Cardiac muscle cell (in vitro differentiated cells and primary cell): ENCODE measurements at places on chromosomes 12 and 14. TPM values are rescaled to one million over a fixed set of nuclear protein-coding genes. Genes with fewer than 3 reads are reported as not detected.

PLA2G1B gene
- not detected in 2 replicates for total RNA-seq

FAM90A1 gene
- 0.18 and 0.28 TPM in 2 replicates for total RNA-seq

DNA sequence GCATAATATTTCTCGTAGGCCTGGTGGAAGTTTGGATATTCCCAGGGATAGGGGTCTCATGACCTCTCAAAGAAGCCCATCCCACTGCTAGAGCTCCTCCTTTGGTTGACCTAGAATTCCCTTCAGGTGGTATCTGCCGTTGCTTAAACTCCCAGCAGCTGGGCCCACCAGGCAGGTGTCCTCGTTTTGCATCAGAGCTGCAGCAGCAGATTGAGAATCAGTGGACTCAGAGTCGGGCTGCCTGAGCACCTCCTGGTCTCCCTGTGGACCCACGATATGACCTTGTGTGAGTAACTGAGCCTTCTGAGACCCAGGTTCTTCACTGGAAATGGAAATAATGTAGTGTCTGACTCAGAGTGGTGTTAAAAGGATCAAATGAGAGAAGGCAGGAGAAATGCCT, 132.7 kb downstream of the PAPOLA start:
- no peak overlapping the region for H3K4me3 ChIP-seq
- H3K4me1 ChIP-seq, result no peaks in the 10 kb centered on the region
- H3K36me3 ChIP-seq, result no peaks in the 10 kb centered on the region
- no peaks in the 10 kb centered on the region for H3K27me3 ChIP-seq
- no peak for DNase-seq
- no peak overlapping the region for H3K27ac ChIP-seq

DNA sequence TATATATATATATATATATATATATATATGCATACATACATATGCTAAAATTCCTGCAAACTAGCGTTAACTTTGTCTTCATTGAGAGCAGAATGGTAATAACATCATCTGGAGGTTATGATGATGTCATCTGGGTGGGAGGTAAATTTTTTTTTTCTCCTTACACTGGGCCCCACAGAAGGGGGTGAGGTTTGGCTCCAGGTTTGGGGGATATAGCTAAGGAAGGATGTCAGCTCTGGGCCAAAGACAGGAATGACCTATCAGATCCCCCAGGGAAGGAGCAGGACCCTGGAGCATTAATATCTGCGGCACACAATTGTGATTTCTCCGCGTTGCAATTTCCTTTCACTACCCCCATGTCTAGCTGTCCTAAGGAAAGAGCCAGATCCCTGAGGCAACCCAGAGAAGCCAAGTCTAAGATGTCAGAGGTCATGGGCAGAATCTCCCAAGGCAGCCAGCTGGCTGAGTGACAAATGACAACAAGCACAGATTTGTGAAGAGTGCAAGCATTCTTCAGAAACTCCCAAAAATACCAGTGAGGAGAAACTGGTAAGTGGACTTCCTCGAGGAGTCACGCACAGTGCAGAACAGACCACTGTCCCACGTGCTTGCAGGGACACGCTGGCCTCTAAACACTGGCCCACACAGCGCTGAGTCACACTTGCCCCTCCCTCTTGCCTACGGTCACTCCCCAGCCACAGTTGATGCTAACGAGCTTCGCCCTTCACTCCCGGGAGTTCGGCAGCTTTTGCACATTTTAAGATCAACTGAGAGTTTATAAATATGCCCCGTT, 9.9 kb downstream of the UBC start:
- no peak overlapping the region for H3K27ac ChIP-seq
- no peak overlapping the region for H3K4me3 ChIP-seq
- no peaks in the 10 kb centered on the region for H3K27me3 ChIP-seq
- H3K36me3 ChIP-seq, result no peaks in the 10 kb centered on the region
- no peaks in the 10 kb centered on the region for H3K4me1 ChIP-seq

CEBPE gene
- not detected in 2 replicates for total RNA-seq

SCNN1A gene
- total RNA-seq, result 0.25 and 0.66 TPM in 2 replicates

HOXC6 gene
- total RNA-seq, result not detected in 2 replicates

- no peaks in the 10 kb centered on the region for H3K27me3 ChIP-seq
- H3K36me3 ChIP-seq, result no peaks in the 10 kb centered on the region
- H3K4me3 ChIP-seq, result no peak overlapping the region
- peak overlapping the region; percentile 7 for H3K27ac ChIP-seq
- H3K4me1 ChIP-seq, result peaks cover 15% of the 10 kb centered on the region
- no peak for DNase-seq
These were observed 226.3 kb downstream of the MON2 start for GRCh38 chr12:62692884-62693283.

SETD1B gene
- total RNA-seq, result 8.0 and 15.1 TPM in 2 replicates

TRHDE gene
- total RNA-seq, result 0.11 TPM in 1 of 2 replicates, not detected in the other

HOXC12 gene
- total RNA-seq, result not detected in 2 replicates

GRCh38 chr12:1630133-1630826, 1.2 kb downstream of the WNT5B start:
- H3K27me3 ChIP-seq, result peaks cover 9% of the 10 kb centered on the region
- DNase-seq, result peak; percentile 47
- H3K27ac ChIP-seq, result no peak overlapping the region
- peak overlapping the region; percentile 26 for H3K4me3 ChIP-seq
- peaks cover 8% of the 10 kb centered on the region for H3K36me3 ChIP-seq

- no peaks in the 10 kb centered on the region for H3K27me3 ChIP-seq
- no peaks in the 10 kb centered on the region for H3K4me1 ChIP-seq
- no peak for DNase-seq
- no peak overlapping the region for H3K4me3 ChIP-seq
These were observed 113.5 kb downstream of the TMTC2 start for GRCh38 chr12:82800185-82800584.

- H3K4me3 ChIP-seq, result peak overlapping the region; percentile 63
- H3K36me3 ChIP-seq, result no peaks in the 10 kb centered on the region
- peak overlapping the region; percentile 100 for H3K27ac ChIP-seq
- H3K4me1 ChIP-seq, result peaks cover 26% of the 10 kb centered on the region
- DNase-seq, result no peak
- no peaks in the 10 kb centered on the region for H3K27me3 ChIP-seq
These were observed 713 bp downstream of the FRMD6 start for GRCh38 chr14:51652168-51653078.

ACSM4 gene
- not detected in 2 replicates for total RNA-seq

SPTB gene
- total RNA-seq, result 9.2 and 13.6 TPM in 2 replicates

FGD4 gene
- total RNA-seq, result 3.8 and 7.3 TPM in 2 replicates

- H3K36me3 ChIP-seq, result no peaks in the 10 kb centered on the region
- peak; percentile 79 for DNase-seq
These were observed 142.8 kb downstream of the PAWR start for GRCh38 chr12:79547735-79548609.

FGF23 gene
- total RNA-seq, result 0.86 and 2.4 TPM in 2 replicates

STAC3 gene
- 15.3 and 28.4 TPM in 2 replicates for total RNA-seq

- DNase-seq, result no peak
- peaks cover 13% of the 10 kb centered on the region for H3K36me3 ChIP-seq
- H3K4me1 ChIP-seq, result peaks cover 4% of the 10 kb centered on the region
These were observed 92.7 kb upstream of the HECTD1 start for GRCh38 chr14:31300296-31300695.

- H3K4me3 ChIP-seq, result no peak overlapping the region
- no peaks in the 10 kb centered on the region for H3K27me3 ChIP-seq
- no peaks in the 10 kb centered on the region for H3K36me3 ChIP-seq
- no peak overlapping the region for H3K27ac ChIP-seq
- no peaks in the 10 kb centered on the region for H3K4me1 ChIP-seq
These were observed 126.1 kb downstream of the KCNK10 start for GRCh38 chr14:88196925-88197324.

GRCh38 chr12:71646512-71646911, 17.1 kb downstream of the ZFC3H1 start:
- DNase-seq, result no peak
- H3K27ac ChIP-seq, result no peak overlapping the region
- H3K36me3 ChIP-seq, result peaks cover 32% of the 10 kb centered on the region
- H3K4me3 ChIP-seq, result no peak overlapping the region

GRCh38 chr12:99759444-99759843, 111.9 kb downstream of the GARIN6 start:
- H3K27ac ChIP-seq, result no peak overlapping the region
- H3K27me3 ChIP-seq, result no peaks in the 10 kb centered on the region
- no peak overlapping the region for H3K4me3 ChIP-seq
- H3K36me3 ChIP-seq, result no peaks in the 10 kb centered on the region

- no peak overlapping the region for H3K27ac ChIP-seq
- no peaks in the 10 kb centered on the region for H3K27me3 ChIP-seq
- no peaks in the 10 kb centered on the region for H3K4me1 ChIP-seq
- H3K36me3 ChIP-seq, result no peaks in the 10 kb centered on the region
These were observed 75.8 kb upstream of the COCH start for GRCh38 chr14:30798516-30798915.

GRCh38 chr12:55847603-55848291, 5.0 kb upstream of the MMP19 start:
- no peaks in the 10 kb centered on the region for H3K4me1 ChIP-seq
- no peaks in the 10 kb centered on the region for H3K36me3 ChIP-seq
- DNase-seq, result no peak

- no peaks in the 10 kb centered on the region for H3K36me3 ChIP-seq
- H3K4me3 ChIP-seq, result no peak overlapping the region
- H3K27me3 ChIP-seq, result no peaks in the 10 kb centered on the region
- DNase-seq, result no peak
- H3K27ac ChIP-seq, result no peak overlapping the region
These were observed 14.3 kb downstream of the CAMKK2 start for GRCh38 chr12:121282072-121282742.

OAS2 gene
- not detected in 2 replicates for total RNA-seq

DNA sequence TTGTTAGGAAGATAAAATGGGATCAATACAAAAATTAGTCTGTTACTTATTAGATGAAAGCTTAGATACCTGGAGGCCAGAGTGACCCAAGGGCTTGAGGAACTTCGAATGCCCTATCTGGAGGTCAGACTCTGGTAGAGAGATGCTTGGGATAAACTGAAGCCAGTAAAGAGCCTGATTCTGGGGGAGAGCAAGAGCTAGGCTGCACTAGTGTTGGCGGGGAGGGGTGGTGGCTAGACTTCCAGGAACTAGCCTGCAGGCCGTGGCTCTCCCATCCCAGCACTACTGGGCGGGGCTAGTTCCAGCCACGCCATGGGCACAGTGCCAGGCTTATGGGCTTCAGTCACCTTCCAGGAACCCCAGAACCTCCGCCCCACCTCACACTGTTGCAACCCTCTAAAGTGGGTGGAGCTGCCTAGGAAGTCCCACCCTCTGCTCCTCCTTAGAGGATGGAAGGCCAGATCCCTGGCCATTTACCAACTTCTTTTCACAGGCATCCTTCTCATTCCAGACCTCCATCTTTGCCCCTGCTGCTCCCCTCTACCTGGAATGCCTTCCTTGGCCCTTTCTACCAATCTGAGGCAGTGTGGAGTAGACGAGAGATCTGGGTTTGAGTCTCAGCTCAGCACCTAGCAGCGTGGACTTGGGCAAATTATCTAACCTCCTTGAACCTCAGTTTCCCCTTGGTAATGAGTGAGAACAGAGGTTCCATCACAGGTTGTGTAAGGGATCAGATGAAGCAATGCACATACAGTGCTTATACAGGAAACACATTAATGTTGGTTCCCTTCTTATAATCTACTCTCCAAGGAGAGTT, 6.3 kb upstream of the NFE2 start:
- no peak overlapping the region for H3K4me3 ChIP-seq
- no peak overlapping the region for H3K27ac ChIP-seq
- H3K4me1 ChIP-seq, result no peaks in the 10 kb centered on the region

DNA sequence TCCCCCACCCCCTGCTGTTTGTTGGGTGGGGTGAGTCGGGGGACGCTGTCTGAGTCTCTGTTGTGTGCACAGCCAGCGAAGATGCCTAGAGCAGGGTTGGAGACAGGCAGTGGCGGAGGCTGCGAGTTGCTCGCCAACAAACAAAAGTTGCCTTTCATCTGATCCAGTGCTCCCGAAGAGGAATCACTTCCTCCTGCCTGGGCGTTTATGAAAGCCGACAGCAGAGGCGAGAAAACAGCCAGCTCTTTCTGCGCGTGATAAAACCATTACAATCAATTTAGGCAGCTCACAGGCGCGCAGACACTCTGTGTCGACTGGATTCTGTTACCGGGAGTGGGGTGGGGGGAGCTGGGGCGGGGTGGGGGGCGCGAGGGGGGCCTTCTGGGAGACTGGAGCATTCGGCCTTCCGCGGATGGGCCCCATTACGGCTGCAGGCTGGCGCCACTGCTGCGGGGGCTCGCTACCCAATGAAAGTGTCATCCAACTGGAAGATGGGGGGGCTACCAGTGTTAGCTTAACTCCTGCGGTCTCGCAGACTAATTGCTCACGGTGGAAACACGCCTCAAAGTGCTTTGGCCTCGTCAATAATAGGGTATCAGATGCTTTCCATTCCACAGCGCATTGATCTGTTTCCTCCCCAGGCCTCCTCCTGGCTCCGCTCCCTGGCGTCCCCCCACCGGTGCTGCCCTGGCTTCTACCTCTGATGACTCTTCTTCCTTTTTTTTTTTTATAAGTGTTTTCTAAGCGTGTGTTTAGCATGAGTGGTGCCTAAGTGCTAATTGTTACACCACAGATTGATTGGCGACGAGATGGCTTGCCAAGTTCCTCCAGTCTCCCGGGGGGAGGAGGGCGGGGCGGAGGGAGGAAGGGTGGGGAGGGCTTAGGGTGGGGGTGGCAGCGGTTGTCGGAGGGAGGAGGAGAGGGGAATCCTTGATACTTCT, 678.4 kb downstream of the MED13L start:
- H3K27ac ChIP-seq, result no peak overlapping the region
- H3K4me3 ChIP-seq, result no peak overlapping the region
- no peaks in the 10 kb centered on the region for H3K4me1 ChIP-seq
- DNase-seq, result no peak
- no peaks in the 10 kb centered on the region for H3K36me3 ChIP-seq

DNA sequence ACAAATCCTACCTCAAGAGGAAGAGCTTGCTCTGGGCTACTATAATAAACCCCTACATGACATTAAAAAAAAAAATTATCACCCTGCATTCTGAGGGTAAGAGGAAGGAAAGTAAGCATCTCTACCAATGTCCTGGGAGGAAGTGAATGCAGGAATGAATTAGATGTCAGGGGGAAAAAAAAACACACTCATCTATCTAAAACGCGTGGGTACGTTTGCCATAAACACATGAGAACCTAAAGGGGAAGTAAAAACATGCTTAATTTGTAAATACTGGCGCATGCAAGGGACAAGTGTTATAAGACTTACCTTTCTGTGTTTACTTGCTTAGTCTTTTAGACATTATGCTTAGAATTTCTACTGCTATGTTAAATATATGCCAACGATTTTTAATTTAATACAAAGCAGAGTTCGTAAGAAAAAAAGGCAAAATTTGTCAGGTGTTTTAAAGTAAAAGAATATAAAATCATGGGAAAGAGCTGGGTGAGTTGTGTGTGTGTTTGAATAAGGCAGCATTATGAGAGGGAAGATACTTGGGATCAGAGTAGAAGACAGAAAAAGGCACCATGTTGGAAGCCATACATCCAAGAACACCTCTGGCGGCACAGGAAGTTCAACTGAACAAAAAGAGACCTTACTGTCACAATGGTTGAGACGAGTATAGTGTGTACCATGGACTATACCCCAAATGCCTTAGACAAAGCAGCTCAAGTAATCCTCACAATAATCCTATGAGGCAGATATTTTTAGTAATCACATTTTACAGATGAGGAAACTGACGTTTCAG, 1.5 kb downstream of the TMED8 start:
- no peak overlapping the region for H3K27ac ChIP-seq
- H3K4me3 ChIP-seq, result peak overlapping the region; percentile 98
- H3K27me3 ChIP-seq, result no peaks in the 10 kb centered on the region
- H3K36me3 ChIP-seq, result no peaks in the 10 kb centered on the region
- no peak for DNase-seq
- peaks cover 17% of the 10 kb centered on the region for H3K4me1 ChIP-seq

B4GALNT1 gene
- 0.32 TPM in 1 of 2 replicates, not detected in the other for total RNA-seq

LHX5 gene
- total RNA-seq, result not detected in 2 replicates

HNF1A gene
- not detected in 2 replicates for total RNA-seq

PPP4R4 gene
- total RNA-seq, result 0.78 and 9.8 TPM in 2 replicates
